Activated CD8-positive, alpha-beta T cell treated with anti-CD3 and anti-CD28 coated beads for 36 hours (primary cell): ENCODE measurements at places on chromosomes 3 and 15. TPM values are rescaled to one million over a fixed set of nuclear protein-coding genes. Genes with fewer than 3 reads are reported as not detected.

Gene CORO2B
- not detected for total RNA-seq

Gene NR2F2
- not detected for total RNA-seq

Gene TGM5
- 0.11 TPM for total RNA-seq

Gene KCNAB1
- total RNA-seq = not detected

Gene TMEM62
- total RNA-seq = 11.6 TPM

Gene FLNB
- 26.3 TPM for total RNA-seq

DNA sequence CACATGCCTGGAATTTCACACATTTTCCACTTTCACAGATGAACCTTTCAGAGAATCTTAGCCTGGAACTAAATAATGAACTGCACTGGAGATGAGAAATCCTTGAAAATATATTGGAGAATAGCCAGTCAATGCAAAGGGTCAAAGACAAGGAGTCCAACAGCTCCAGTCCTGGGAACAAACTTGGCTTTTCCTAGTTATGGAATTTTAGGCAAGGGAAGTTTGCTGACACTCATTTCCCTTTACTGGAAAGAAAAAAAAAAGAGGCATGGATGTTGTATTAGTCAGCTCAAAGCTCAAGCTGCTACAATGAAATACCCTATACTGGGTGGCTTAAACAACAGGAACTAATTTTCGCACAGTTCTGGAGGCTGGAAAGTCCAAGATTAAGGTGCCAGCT lies 690.8 kb upstream of the ARPP21 start:
- H3K27ac ChIP-seq = no peak overlapping the region
- no peak for DNase-seq
- H3K4me3 ChIP-seq = no peak overlapping the region
- H3K4me1 ChIP-seq = no peaks in the 10 kb centered on the region
- H3K27me3 ChIP-seq = peaks cover 1% of the 10 kb centered on the region
- no peaks in the 10 kb centered on the region for H3K36me3 ChIP-seq

DNA sequence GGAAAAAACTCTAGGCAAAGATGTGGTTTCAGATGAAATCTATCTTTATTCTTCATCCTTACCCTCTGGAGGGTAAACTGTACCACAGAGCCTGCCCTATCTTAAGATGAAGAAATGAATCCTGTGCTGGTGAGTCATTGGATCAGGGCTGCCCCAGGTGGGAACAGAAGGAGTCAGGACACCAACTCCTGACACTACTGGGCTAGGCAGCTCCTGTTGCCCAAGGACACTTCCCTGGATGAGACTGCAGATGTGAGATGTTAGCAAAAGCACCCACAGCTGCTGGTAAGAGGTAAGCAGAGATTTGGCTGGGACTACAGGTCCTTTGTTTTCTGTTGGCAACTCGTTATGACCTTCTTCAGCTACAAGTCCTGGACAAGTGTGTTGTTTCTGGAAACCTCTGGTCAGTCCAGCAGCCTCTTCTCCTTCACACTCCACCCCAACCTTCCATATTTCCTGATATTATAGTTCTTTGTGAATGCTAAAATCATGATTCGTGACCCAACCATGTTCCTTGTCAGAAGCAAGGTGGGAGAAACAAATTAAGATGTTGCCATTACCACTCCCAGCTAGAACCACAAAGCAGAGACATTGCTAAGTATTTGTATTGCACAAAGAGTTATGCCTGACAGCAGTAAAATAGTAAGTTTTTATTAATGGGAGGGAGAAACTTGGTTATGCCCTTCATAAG lies 104.2 kb upstream of the TGFBR2 start:
- H3K27ac ChIP-seq = no peak overlapping the region
- no peaks in the 10 kb centered on the region for H3K27me3 ChIP-seq
- no peaks in the 10 kb centered on the region for H3K36me3 ChIP-seq
- DNase-seq = no peak
- peaks cover 34% of the 10 kb centered on the region for H3K4me1 ChIP-seq

DNA sequence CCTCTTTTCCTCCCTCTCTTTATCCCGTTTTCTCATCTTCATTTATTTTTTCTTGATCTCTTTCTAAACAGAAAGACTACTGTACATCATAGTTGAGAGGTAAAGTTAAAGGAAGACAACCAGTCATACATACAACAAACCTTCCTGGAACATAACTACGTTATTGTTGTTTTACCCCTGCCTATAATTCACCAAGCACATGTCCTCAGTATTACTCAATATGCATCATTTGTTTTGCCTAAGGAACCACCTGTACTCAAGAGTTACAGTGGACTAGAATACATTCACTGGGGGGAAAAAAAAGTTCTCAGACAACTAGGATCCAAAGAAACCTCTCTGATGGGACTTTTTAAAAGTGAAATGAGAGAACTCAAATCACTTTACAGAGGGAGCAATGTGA lies 344.7 kb upstream of the RBMS3 start:
- H3K27me3 ChIP-seq = peaks cover 4% of the 10 kb centered on the region
- no peak for DNase-seq
- no peak overlapping the region for H3K4me3 ChIP-seq
- H3K27ac ChIP-seq = no peak overlapping the region

DNA sequence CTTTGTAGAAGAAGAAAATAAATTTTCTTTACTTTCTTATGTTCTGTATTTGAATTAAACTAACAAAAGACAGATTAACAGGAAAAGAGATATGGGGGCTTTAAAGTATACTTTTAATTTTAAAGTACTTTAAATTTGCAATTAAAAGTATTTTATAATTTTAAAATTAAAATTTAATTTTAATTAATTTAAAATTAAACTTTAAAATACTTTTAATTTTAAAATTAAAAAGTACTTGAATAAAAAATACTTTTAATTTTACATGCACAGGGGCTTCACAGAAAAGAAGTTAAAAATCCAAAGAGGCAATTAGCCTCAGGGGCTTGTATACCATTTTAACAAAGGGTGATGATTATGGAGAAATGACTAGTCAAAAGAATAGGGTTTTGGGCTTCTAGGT lies 420.5 kb upstream of the TGFBR2 start:
- H3K4me1 ChIP-seq = no peaks in the 10 kb centered on the region
- H3K27ac ChIP-seq = no peak overlapping the region
- H3K4me3 ChIP-seq = no peak overlapping the region

- no peak for DNase-seq
- H3K4me3 ChIP-seq = no peak overlapping the region
- H3K36me3 ChIP-seq = no peaks in the 10 kb centered on the region
Measured at GRCh38 chr15:22936577-22937472, 43.3 kb downstream of the CYFIP1 start.

GRCh38 chr3:127809211-127809610 lies 13.1 kb downstream of the MGLL start:
- no peaks in the 10 kb centered on the region for H3K27me3 ChIP-seq
- no peak overlapping the region for H3K27ac ChIP-seq
- peaks cover 3% of the 10 kb centered on the region for H3K4me1 ChIP-seq
- DNase-seq = no peak

GRCh38 chr15:31585240-31585639 lies 258.6 kb downstream of the KLF13 start:
- no peaks in the 10 kb centered on the region for H3K4me1 ChIP-seq
- H3K4me3 ChIP-seq = no peak overlapping the region
- H3K27me3 ChIP-seq = peaks cover 18% of the 10 kb centered on the region
- no peaks in the 10 kb centered on the region for H3K36me3 ChIP-seq
- DNase-seq = no peak

GRCh38 chr3:193439423-193439822 lies 60.9 kb upstream of the ATP13A5 start:
- H3K4me1 ChIP-seq = no peaks in the 10 kb centered on the region
- H3K27me3 ChIP-seq = no peaks in the 10 kb centered on the region
- no peak for DNase-seq
- H3K4me3 ChIP-seq = no peak overlapping the region
- no peaks in the 10 kb centered on the region for H3K36me3 ChIP-seq
- no peak overlapping the region for H3K27ac ChIP-seq

- no peak overlapping the region for H3K27ac ChIP-seq
- DNase-seq = no peak
- H3K27me3 ChIP-seq = no peaks in the 10 kb centered on the region
- no peak overlapping the region for H3K4me3 ChIP-seq
Measured at GRCh38 chr3:118055381-118055780, 979.3 kb downstream of the IGSF11 start.

GRCh38 chr3:124168271-124168670 lies 176.3 kb upstream of the ROPN1 start:
- H3K4me1 ChIP-seq = no peaks in the 10 kb centered on the region
- H3K36me3 ChIP-seq = no peaks in the 10 kb centered on the region
- no peak overlapping the region for H3K4me3 ChIP-seq
- no peak for DNase-seq
- peaks cover 1% of the 10 kb centered on the region for H3K27me3 ChIP-seq

DNA sequence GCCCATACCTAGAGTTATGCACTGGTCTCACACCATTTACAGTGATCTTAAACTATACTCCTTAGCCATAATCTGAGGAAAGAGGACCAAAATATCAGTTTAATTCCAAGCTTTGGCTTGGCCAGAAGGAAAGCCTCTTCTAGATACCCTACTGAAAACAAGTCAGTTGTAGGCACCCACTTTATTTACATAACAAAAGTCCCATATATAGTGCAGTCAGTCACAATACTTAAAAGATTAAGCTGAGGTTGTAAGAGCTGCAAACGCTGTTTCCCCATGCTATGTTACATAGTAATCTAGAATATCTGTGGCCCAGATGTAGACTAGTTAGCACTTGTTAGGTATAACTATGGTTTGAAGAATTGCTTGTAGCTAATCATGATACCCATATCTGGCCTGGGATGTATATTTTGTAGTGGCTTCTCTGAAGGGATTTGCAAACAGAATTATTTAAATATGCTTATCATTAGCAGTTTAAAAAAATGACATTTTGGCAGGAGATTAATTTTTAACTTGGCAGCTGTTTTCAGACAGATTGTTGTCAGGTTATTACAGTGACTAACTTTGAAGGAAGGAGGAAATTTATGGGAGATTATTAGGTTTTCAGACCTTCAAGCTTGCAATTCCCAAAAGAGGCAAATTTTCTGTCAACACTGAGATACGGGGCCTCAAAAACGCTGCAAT lies 160.4 kb upstream of the SLC2A2 start:
- no peak for DNase-seq
- no peak overlapping the region for H3K27ac ChIP-seq
- no peaks in the 10 kb centered on the region for H3K27me3 ChIP-seq
